ENCODE measurements at places on chromosomes 4 and X.
A peak's percentile ranks its signal among the peaks of the same experiment; 100 is the strongest.

DNA sequence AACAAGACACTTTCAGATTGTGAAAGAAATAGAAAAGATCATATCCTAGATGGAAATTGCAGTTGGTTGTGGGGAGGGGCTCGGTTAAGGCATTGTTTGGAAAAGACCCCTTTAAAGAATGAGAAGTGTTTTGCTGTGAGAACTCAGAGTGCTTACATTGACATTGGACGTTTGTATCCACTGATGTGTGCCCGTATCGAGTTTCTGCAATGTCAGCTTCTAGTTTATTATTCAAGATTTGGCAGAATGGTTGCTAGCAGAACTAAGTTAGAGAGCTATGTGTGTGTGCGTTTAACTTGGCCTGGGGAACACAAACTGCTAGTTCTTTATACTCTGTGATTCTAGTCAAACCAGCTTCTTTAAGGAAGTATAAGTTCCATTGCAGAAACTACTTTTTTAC lies 2702.5 kb downstream of the PCDH7 start:
- DNase-seq, result no peak

- DNase-seq, result no peak
Observed at GRCh38 chrX:40552768-40553167, 28.0 kb upstream of the ATP6AP2 start.

DNA sequence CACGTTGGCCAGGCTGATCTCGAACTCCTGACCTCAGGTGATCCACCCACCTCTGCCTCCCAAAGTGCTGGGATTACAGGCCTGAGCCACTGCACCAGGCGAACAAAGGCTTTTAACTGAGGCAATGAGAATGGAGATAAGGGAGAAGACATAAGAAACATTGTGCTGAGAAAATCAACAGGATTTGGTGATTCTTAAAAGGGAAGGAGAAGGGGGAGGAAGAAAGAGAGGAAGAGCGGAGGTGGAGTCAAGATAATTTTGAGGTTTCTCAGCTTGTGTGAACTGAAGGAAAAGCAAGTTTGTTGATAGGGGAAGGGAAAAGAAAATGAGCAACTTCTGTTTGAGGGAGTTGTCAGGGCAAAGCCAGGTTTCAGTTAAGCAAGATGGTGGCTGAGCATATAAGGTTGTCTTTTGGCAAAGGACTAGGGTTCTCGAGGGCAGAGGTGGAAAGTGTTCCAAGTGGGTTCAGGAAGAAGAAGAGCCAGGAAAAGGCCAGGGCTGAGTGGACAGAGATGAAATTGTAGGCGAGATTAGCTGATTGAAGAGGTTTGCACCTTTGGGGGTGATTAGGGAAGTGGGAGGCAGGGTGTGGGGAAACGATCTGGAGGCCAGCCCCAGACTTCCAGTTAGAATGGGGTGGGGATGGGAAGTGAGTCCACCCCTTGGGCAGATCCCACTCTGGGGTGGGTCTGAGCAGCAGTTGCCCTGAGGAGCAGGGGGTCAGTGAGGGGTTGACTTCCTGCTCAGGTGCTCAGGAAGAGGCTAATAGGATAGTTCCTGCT lies 7.8 kb downstream of the DOCK11 start:
- no peak for DNase-seq

GRCh38 chr4:125703443-125703842 lies 388.7 kb downstream of the FAT4 start:
- no peak for DNase-seq

DNA sequence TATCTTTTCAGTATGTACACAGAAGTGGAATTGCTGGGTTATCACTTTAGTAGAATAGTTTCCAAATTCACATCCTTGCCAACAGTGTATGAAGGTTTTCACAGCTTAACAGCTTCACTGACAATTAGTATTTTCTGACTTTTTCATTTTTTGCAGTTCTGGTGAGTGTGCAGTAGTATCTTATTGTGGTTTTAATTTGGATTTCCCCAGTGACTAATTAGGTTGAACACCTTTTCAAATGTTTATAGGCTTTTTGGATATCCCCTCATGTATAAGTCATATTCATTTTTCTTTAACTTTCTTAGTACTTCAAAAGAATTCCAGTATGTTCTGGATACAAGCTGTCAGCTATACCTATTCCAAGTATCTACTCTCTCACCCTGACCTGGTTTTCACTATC lies 37.1 kb downstream of the BRCC3 start:
- DNase-seq, result no peak

DNA sequence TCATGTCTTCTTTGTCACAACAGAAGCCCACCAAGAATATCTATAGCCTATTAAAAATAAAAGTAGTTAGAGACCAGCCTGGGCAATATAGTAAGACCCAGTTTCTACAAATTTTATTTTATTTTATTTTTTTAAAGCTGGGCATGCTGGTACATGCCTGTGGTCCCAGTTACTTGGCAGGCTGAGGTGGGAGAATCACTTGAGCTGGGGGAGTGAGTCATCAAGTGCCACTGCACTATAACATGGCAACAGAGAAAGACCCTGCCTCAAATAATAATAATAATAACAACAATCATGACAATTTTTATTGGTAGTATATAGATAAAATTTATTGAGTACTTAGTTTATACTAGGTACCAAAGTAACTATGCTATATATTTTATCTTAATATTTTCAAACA lies 93.0 kb upstream of the NPFFR2 start:
- DNase-seq, result no peak

DNA sequence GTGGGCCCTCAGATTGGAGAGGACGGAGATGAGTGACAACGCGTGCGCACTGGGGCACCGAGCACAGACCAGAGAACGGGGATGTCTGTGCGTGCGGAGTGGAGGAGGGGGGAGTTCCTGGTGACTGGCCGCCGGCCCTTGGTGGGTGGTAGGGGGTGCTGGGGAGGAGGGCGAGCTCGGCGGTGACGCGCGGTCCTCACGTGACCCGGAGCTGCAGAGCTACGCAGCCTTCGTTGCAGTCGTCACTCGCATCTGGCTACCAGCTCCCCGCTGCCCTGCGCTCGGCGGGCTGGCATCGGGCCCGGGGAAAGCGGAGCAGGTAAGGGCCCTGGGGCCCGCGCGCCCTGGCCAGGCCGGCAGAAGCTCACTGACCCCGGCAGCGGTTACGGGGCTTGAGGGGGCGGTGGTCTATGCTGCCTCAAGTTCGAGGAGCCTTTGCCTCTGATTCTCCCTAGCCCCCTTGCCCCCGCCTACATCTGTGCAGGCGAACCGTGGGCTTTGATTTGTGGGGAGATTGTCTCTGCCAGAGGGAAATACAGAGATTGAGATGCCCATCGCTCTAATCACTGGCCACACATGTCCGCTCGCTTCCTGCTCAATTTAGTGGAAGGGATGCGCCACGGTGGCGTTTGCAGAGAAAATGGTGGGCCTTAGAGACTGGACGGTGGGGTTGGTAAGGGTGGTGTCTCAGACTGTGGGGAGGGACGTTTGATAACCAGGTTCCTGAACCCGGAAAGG lies at the start of gene ARMCX4:
Gene ARMCX4, plus strand, starts transcription at position 245 of the 738 bp plus-strand sequence. CDS start 3,134 bp downstream, outside the sequence.
- peak; percentile 2 for DNase-seq

DNA sequence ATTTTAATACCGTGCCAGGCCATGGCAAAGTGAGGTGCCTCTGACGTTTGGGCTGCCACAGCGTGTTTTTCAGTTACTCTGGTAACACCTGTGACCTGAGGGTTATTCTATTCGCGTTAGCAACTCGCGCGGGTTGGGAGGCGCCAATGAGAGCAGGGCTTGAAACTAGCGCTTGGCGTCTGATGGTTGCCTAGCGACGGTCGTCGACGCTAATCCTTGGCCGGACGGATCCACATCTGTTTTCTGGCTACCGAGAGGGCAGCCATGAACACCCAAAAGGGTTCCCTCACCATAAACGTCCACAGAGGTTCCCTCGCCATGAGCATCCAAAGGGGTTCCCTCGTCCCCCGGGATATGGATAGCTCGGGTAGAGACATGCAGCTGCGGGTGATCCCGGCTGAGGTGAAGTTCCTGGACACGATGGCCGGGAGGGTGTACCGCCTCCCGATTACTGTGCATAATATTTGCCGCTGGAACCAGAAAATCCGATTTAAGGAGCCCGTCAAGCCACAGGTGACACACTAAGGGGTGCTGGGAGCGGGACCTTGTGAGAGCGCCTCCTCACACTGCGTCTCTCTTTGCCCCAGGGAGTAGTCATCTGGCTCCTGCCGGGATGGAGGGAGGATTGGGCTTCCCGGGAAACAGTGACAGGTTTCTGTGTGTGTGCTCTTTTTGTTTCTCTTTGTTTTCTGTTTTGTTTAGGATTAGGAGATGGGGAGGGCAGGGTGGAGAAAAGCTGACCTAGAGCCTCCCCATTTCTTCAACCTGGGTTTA lies at the start of gene CFAP47:
Gene CFAP47, plus strand, starts transcription at position 199 of the 774 bp plus-strand sequence. Its CDS starts 66 bp downstream, at position 265.
- no peak for DNase-seq

DNA sequence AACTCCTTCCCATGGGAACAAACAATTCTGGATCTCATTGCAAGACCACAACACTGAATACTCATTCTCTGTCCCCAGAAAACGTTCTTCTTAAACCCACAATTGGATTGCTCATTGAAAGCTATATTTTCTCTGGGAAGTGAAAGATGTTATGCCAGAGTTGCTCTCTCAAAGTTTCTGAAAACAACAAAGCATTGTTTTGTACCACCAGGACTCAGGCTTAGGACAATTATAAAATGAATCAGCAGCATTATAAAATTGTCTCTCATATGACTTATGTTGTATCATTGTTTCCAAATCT lies 26.5 kb downstream of the TFDP3 start:
- DNase-seq, result no peak

DNA sequence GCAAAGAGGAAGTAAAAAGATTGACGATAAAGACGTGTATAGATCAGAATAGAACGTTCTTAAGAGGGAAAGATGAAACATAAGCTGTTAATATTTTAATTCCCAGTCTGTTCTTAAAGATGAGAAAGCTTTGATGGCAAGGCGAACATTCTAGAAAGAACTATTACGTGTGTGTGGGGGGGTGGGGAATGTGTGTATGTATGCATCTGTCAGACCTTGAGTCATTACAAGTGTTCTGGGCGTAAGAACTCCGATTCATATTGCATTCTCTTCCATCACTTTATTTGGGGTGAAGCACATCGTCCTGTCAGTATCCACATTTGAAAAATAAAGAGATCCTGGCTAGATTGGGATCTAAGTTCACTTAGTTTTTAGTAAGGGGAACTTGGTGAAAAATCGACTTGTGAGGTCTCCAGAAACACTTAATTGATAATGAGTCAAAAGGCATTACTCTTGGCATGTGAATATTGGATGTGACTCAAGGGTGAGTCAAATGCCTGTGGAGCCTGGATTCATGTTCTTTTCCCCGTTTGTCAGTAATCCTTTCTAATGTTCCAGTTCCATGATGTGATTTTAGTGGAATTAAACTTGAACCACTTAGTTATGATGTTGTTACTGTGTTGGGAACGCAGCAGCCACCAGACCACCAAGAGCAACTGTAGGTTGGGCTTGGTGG lies 3.1 kb downstream of the SMS start:
- no peak for DNase-seq

- DNase-seq, result no peak
Observed at GRCh38 chr4:31160146-31160545, 440.0 kb downstream of the PCDH7 start.

DNA sequence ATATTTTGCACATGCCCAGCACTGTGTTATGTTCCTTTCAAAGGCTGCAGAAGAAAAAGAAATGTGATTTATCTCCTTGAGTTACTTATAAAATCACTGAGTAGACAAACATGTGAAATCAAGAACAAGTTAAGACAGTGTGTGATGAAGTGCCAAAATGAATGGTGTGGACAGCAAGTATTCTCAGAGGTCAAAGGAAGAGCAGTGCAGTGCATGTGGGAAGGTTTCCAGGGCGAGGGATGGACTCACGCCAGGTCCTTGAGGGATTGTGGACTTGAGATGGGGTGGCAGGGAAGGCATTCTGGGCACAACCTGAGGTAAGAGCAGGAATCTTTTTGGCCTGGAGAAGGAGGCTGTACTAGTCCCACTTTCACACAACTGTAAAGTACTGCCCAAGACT lies 115.5 kb downstream of the FNIP2 start:
- DNase-seq, result no peak

GRCh38 chr4:121189326-121190215 lies 25.4 kb upstream of the TNIP3 start:
- peak; percentile 18 for DNase-seq

DNA sequence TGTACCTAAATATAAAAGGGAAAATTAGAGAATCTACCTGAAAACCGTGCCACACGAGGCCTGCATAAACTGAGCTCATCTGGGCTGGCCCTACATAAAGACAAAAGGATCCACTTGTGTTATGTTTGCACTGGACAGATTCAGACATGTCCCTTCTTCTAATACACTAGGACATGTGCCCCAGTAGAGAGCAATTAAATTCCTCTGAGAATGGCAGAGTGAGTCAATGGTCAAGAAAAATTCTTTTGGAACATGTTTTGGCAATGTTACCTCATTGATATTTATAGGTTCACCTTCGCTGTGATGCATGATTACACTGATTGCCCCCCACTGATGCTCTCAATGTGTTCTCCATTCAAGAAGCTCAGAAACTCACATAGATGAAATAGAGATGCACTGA lies 95.2 kb downstream of the MANBA start:
- DNase-seq, result no peak
